ENCODE measurements at places on chromosomes 13 and 19.

GRCh38 chr19:38324431-38324830 is 4.8 kb downstream of the KCNK6 start:
- no peak for DNase-seq

- no peak for DNase-seq
Observed at GRCh38 chr19:18418483-18419194, 559 bp upstream of the SSBP4 start.

GRCh38 chr19:3159565-3159964 is 19.0 kb upstream of the S1PR4 start:
- no peak for DNase-seq

DNA sequence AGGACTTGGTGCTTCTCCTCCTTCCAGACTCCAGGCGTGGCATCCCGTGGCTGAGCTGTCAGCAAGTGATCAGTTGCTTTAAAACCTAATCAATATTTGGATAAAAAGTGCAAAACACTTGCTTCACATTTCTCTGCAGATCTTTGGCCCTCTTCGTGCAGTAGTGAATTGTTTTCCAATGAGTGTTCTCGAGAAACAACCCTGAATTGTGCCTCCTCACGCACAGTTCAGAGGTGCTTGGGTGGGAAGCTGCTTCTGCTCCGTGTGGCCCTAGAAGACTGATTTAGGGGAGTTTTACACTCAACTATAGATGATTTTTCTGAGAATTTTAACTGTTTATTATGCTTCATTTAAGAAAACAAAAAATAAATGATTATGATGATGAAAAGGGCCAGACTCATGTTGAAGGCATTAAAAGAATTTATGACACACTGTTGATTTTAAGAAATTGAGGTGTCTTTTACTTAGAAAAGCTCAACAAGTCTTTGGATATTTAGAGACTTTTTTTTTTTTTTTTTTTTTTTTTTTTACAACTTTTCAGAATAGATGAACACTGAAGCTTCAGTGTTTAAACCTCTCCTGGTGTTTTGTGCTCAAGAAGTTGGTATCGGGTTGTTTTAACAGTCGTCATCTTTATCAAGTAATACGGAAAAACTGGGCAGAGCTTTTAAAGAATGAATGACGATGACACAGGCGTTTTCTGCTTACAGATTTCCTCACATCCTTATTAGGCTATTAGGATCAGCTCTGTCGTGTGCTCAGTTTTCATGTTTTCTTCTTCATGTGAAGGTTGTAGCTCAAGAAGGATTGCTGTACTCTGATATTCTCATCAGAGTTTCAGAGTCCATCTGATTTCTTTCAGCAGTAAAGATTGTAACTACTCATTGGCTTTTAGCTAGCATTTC is 39.5 kb upstream of the TEX29 start:
- DNase-seq, result no peak
